ENCODE measurements at places on chromosomes 2 and 18.

DNA sequence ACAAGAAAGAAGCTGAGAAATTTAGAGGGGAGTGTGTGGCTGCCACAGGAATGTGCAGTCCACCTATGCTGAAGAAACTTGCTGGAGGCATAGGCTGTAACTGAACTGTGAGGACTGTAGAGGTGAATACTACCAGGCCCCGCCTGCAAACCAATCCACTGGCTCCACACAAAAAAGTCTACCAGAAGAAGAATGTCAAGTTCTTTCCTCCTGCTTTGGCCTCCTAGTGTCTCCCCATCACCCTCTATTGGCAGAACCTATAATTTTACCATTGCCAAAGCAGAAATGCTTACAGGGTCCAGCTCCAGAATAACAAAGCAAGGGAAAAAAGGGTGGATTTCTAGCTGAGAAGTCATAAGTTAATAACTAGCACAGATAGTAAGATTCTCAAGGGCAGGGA, 5.9 kb upstream of the ATP5MC3 start:
- DNase-seq: peak; percentile 56

DNA sequence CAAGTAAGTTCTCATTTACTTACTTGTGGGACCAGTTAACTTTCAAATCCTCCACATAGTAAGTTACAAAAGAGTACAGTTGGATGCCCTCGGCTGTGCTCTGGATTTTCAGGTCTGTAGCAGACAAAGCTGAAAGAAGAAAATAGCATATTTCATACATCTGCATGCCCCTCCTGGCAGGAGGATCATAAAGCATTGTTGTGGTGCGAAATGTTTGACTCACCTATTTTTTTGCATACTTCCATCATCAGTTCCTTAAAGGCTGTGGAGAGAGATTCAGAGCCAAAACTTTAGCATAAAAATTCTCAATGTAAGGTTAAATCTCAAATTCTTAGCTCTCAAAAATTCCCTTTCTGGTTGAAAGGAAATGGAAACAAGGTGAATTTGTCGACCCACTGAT, 70.8 kb upstream of the LPIN2 start:
- no peak for DNase-seq

DNA sequence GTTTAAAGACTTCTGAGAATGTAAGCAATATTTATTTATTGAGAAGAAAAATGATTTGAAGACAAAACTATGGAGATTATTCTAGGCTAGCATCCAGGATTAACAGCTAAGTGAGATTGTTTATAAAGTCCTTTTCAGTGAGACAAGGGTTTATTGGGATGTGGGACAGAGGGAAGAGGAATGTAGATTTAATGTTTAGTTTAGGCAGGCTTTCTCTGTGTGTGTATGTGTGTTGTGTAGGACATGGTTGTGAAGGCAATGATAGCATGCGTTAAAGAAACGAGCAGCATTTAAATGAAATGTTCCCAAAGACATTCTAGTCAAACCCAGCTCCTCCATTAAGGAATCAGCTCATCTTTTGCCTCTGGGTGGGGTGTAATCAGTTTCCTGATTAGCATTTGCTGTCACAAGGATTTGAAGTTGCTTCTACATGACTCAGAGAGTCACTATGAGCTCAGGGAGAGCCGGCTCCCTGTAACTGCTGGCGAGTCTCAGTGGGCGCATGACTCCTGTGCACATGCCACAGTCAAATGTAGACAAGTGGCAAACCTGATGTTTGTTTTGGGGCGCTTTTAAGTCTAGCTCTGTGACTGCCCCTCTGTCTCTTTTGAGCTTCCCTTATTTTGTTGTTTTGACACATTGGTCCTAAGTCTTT, 442.2 kb upstream of the CELF4 start:
- DNase-seq: no peak

- no peak for DNase-seq
Observed at GRCh38 chr18:72692086-72692485, 147.9 kb upstream of the CBLN2 start.

- DNase-seq: no peak
Observed at GRCh38 chr2:219492575-219492974, 6.1 kb upstream of the GMPPA start.
